ENCODE measurements at places on chromosomes 2 and 18.
A peak's percentile ranks its signal among the peaks of the same experiment; 100 is the strongest.

GRCh38 chr18:2932247-2933181, 80.4 kb downstream of the LPIN2 start:
- peak; percentile 32 for DNase-seq

GRCh38 chr2:27771548-27772335, at the start of gene MRPL33:
Gene MRPL33, plus strand, starts transcription at chr2:27771719. Its CDS starts 59 bp downstream, at chr2:27771778.
- DNase-seq = peak; percentile 67

DNA sequence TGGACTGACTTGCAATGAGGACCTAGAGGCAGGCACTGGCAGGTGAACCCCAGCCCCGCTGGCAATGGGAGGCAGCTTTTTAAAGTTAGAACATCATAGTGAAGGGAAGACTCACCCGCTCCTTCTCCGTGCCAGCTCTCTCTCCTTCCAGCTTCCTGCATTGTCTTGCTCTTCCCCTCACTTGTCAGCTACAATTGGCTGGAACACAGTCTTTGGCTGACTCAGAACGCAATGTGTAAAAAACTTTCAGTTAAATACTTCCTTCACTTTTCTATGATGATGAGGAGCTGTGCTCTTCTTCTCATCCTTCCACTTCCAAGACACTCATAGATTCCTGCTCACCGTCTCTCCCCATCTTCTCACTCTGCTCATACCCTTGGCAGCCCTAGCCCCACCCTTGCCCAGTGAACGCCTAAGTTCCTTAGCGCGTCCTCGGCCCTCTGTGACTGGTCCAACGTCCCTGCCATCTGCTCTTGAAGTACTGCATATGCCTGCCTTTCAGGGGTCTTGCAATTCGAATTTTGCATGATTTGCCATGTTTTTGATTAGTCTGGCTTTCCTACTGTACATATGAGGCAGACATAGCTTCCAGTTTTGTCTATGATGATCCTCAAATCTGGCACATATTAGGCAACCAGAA, 118.0 kb upstream of the TMEM200C start:
- no peak for DNase-seq

- DNase-seq = peak; percentile 99
Observed at GRCh38 chr2:42138163-42139015, 30.8 kb upstream of the EML4 start.

GRCh38 chr18:12034241-12035100, 53.2 kb downstream of the IMPA2 start:
- no peak for DNase-seq

GRCh38 chr2:15940661-15941480, 521 bp downstream of the MYCN start:
- no peak for DNase-seq

- DNase-seq = no peak
Observed at GRCh38 chr2:62545261-62545660, 39.3 kb upstream of the TMEM17 start.

DNA sequence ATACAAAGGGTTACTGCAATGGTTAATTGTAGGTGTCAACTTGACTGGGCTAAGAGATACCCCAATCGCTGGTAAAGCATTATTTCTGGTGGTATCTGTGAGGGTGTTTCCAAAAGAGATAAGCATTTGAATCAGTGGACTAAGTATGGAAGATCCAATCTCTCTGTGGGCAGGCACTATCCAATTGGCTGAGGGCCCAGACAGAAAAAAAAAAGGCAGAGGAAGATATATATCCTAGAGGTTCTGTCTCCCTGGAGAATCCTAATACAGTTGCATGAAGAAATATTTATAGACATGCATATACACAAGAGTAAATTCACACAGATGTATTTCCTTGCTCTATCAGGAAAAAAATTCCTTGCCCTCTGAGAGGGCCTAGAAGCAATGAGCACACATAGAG, 43.9 kb downstream of the TBC1D8 start:
- no peak for DNase-seq

- DNase-seq = no peak
Observed at GRCh38 chr2:205409411-205409810, 272.9 kb upstream of the NRP2 start.

- no peak for DNase-seq
Observed at GRCh38 chr2:172623249-172623965, 67.5 kb downstream of the PDK1 start.

- no peak for DNase-seq
Observed at GRCh38 chr2:201285499-201285898, 25.2 kb downstream of the CASP8 start.

GRCh38 chr2:167254721-167255120, 366.4 kb downstream of the XIRP2 start:
- no peak for DNase-seq

- no peak for DNase-seq
Observed at GRCh38 chr2:238010572-238010971, 43.8 kb downstream of the UBE2F start.

DNA sequence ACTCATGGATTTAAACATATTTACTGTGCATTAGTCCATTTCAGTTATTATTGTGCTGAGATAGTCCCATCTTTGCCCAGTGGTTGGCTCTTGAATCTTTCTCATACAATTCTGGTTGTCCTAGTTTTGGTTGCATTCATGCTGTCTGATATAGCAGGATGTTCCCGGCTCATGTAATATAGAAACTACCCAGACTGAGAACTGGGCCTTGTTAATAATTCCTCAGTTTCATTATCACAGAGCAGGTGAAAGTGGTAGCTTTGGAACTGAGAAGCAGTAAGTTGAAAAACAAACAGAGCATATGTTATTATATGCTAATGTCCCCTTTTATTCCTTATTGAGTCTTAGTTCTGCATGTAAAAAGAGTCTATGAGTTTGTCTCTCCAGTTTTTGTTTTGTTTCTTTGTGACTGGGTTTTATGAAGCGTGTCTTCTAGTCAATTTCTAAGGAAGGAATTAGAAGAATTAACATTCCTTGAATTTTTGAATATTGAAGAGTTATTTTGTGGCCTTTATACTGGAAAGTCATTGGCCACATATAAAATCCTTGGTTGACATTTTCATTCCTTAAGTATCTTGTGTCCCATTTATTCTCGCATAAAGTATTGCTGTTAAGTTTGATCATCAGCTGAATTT, 43.3 kb downstream of the EIF5B start:
- DNase-seq = no peak

GRCh38 chr2:220956429-220956828, 615.7 kb downstream of the EPHA4 start:
- no peak for DNase-seq

GRCh38 chr2:144513388-144514101, 6.4 kb downstream of the ZEB2 start:
- peak; percentile 69 for DNase-seq

- DNase-seq = peak; percentile 73
Observed at GRCh38 chr2:162092658-162093556, 18.9 kb upstream of the DPP4 start.

GRCh38 chr2:25323610-25324189, 18.0 kb downstream of the DNMT3A start:
- DNase-seq = no peak

DNA sequence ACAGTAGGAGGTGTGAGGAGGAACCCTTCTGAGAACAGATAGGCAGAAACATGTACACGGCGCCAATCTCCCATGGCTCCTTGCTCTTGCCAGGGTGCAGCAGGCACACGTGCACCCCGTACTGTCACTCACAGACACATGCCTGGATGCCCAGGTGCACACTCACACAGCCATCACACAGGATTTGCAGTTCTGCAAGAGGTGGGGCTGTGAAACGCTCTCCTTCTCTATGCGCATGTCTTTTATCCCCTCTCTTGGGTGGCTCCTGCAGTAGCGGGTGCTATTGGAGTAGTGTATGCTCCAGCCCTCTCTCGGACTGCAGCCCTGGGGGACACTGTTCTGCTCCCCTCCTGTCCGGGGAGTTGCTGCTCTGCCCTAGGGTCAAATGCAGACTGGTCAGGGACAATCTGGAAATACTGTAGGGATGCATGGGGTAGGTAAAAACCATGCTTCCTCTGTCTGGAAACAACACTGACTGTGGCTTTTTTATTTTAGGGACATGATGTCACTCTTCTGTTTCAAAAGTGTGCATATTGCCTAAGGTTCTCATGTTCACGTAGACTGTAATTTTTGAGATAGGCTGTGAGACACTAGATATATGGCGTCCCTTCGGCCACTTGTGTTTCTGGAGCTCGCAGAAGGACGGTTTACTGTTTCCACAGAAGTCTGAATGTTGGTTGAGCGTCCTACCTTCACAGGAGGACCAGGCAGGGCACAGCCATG, 118.5 kb downstream of the PRKCE start:
- DNase-seq = no peak

- no peak for DNase-seq
Observed at GRCh38 chr2:191150600-191151330, at the start of gene STAT4. Gene STAT4, minus strand, starts transcription at chr2:191150994. Its CDS starts 2,791 bp downstream, at chr2:191148203.

- DNase-seq = no peak
Observed at GRCh38 chr2:181594322-181594721, 62.6 kb downstream of the CERKL start.

DNA sequence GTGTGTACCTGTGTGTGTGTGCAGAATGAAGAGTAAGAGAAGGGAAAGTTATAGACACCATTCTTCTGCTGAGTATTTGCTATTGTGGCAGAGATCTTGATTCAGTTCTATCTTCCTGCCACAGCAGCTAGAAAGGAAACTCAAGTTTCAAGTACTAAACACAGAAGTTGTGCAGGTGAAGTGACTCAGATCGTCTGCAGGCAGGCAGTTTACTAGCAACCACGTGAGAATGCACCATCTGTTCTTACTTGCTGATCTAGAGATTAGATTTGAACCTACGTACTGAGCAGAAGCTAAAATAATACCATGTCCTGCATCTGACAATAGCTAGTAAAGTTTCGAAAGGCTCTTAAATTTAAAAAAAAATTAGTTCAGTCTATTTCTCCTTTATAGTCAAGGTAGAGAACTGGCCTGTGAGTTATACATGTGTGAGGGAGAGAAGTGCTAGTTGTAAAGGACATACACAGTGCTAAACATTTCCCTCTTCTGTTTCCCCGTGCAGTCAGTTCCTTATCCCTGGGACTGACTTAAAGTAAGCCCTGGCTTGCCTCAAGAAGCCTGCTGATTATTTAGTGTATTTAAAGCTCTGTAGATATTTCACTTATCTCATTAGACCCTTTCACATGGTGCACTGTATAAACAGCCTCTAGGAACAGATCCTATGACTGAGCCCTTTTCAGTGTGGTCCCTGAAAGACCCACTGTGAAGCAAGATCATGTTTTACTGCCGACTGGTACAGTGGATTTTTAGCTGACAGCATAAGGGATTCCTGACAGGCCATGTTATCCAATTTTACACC, 45.0 kb downstream of the SLC38A11 start:
- no peak for DNase-seq

- peak; percentile 11 for DNase-seq
Observed at GRCh38 chr2:230987137-230988020, 8.5 kb upstream of the SPATA3 start.

DNA sequence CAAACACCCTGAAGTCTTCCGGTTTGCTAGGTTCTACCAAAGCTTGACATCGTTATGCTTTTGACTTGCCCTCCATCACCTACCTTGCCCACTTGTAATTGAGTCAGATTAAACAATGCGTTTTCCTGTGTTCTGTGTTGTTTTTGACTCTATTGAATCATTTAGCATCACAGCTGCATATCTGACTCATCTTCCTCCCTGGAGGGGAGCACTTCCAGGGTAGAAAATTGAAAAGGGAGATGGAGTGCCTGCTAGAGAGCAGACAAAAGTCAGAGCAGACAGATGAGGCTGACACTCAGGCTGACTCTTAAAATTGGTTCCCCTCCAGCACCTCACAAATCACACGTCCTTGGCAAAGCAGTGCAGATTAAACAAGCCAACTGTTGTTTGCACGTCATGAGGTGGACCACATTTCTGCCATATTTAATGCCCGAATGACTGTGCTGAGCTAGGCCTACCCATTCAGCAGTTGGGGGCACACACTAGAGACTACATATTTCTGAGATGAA, 2.2 kb downstream of the MPP4 start:
- DNase-seq = peak; percentile 91

GRCh38 chr2:23487735-23488492, 102.9 kb downstream of the KLHL29 start:
- DNase-seq = no peak

GRCh38 chr2:98924910-98925309, 11.1 kb downstream of the CRACDL start:
- DNase-seq = no peak

DNA sequence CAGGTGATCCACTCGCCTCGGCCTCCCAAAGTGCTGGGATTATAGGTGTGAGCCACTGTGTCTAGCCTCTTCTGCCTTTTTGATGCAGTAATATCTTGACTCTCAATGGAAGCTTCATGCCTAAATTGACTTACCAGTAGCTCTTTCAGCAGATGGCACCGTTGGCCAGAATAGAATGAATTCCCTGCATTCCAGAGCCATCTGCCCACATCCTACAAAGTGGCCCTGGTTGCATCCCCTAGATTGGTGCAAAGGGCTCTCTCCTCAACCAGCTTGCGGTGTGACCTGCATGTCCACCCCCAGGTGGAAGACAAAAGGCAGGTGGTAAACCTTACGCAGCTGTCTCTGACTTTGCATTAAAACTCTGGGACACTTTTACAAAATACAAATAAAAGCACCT, 4.4 kb upstream of the PARD6G start:
- DNase-seq = no peak

GRCh38 chr2:34102339-34102738, 503.2 kb upstream of the FAM98A start:
- DNase-seq = no peak

- no peak for DNase-seq
Observed at GRCh38 chr2:159349674-159350299, 63.3 kb upstream of the WDSUB1 start.

- no peak for DNase-seq
Observed at GRCh38 chr2:218046238-218046637, 22.8 kb upstream of the RUFY4 start.

- no peak for DNase-seq
Observed at GRCh38 chr2:2254206-2254605, 76.9 kb downstream of the MYT1L start.

- DNase-seq = peak; percentile 15
Observed at GRCh38 chr2:22454826-22455485, 930.0 kb upstream of the KLHL29 start.

GRCh38 chr2:12754643-12755042, 37.9 kb downstream of the TRIB2 start:
- DNase-seq = no peak

GRCh38 chr18:58209326-58209725, 165.3 kb downstream of the NEDD4L start:
- no peak for DNase-seq

GRCh38 chr2:232628466-232629128, 4.8 kb upstream of the EFHD1 start:
- DNase-seq = no peak

- DNase-seq = no peak
Observed at GRCh38 chr2:239249048-239249447, 151.8 kb downstream of the HDAC4 start.

GRCh38 chr2:215900203-215900611, 113.1 kb downstream of the MREG start:
- no peak for DNase-seq

GRCh38 chr18:62663731-62664336, 51.5 kb upstream of the PHLPP1 start:
- DNase-seq = no peak

- DNase-seq = peak; percentile 25
Observed at GRCh38 chr2:220891405-220891804, 680.7 kb downstream of the EPHA4 start.

- DNase-seq = no peak
Observed at GRCh38 chr2:27175330-27175729, 26.5 kb downstream of the TCF23 start.

All from fibroblast of skin of left biceps (primary cell).